Adrenal gland (tissue), 19 donors: ENCODE measurements at places on chromosomes 1 and 21.

DNA sequence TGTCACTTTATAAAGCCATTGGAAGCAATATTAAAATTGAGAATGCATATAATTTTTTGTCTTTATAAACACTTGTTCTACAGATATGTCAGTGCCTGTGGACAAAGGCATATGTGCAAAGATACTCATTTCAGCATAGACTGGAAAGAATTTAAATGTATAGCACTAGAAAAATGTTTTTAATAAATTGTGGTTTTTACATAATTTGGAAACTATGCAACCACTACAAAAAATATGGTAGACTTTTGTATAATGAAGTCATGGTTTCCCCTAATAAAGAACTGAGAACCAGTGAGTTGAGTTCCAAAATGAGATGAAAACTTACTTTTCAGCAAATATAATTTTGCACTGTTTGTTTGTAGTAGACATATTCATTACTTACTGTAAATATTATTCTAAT is 48.5 kb downstream of the BRINP3 start:
- DNase-seq = no peak

GRCh38 chr1:49526672-49527071 is 497.1 kb downstream of the AGBL4 start:
- DNase-seq = no peak

DNA sequence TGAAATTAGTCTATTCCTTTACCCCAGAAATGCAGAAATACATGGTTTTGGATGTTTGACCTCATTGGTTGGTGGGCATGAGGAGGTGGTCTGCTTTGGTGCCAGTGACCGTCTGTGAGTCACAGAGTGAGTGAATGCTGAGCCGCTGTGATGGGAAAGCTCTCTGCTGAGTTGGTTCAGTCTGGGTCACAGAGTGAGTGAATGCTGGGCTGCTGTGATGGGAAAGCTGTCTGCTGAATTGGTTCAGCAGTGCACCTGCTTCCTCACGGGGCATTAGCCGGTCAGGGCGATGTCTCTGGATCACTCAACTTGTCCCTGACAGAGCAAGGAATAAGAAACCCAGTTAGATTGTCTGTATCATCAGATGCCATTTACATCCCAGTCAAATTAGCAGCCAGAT is 40.8 kb downstream of the ADARB1 start:
- no peak for DNase-seq

DNA sequence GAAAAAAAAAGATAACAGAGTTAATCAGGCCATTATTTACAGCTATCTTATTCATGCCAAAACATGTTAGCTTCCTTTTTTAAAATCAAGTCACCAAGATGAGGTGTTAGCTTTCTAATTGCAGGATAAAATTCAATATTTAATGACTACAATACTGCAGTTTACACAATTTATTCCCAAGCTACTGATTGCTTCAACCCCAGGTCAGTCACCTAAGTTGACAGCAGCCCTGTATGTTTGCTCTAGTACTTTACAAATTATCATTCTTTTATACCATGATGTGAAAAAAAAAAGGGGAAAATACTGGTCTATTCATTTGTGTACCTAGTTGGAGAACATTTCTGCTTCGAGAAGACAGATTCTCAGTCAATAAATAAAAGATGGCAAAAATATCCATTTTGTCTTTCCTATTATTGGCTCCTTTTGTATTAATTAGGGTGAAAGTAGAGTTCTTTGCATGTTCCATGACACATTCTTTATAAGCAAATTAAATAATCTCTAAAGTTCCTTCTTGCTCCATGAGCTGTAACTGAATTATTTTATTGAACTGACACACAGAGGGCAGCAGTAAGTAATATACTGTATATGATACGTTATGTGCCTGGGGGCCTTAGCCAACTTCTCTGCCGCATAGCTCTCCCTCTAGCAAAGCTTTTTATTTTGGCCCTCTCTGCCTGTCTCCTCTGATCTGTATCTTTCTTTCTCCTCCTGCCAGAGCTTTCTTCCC is 48.0 kb downstream of the DIPK1A start:
- DNase-seq = no peak

DNA sequence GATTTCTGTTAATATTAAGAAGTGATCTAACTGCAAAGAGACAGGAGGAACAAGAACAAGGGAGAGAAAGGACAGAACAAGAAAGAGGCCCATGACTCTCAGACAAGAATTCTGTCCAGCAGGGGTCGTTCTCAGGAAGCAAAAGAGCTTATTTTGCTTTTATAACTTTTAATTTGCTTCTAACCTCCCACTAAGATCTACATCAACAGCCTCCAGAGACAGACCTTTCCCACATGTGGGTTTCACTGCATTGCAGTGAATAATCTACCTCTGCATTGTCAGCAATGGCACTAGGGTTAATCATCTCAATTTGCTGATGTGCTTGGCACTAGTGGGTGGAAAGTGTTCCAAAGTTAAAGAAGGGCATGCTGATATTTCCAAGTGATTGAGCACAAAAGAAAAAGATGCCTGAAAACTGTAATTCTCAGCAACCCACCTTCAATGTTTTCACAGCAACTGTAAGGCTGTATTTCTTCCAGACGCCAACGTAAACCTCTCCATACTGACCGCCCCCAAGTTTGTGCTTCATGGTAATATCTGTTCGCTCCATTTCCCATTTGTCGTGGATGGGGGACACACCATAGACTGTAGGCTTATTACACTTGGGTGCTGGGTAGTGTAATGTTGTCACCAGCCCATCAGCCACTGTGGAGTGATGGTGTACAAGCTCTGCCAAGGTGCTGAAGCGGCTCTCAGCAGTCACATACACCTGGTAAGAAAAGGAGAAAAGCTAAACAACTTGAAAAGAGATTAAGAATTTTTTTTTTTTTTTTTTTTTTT is 39.5 kb downstream of the TOR3A start:
- DNase-seq = peak; percentile 26

DNA sequence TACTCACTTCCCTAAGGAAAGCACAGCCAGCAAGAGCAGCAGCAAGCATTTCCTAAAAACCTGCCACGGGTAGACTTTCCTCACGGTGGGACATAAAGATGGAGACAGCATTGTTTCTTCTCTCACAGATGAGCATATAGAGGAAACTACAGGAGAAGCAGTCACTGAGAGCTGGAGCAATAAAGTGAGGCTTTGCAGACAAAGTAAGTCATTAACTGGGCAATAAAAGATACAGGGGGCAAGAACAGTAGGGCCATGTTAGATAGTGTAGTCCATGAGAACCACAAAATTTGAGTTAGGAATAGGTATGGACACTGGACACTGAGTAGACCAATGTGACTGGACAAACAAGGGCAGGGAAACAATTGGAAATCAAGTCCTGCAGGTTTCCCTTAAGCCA is 240.1 kb upstream of the NFIA start:
- no peak for DNase-seq

DNA sequence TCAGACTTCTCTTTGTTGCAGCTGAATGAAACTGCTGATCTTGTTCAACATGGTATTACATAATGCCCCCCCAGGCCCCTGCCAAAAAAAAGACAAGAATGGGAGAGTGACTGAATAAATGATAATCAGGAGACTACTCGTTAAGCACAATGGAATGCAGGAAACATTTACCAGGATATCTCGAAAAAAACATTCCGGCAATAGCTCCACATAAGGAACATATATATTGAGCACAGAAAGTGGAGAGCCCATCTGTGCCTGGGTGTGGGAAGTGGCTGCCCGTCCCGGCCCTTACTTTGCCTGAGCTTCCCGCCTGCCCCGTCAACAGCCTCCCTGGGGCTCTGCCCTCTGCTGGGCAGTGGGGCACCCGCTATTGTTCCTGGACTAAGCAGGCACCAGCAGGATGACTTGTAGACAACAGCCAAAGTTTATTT is 13.3 kb downstream of the TRIM11 start:
- DNase-seq = peak; percentile 79

- no peak for DNase-seq
These were observed 236.2 kb upstream of the NRIP1 start for GRCh38 chr21:15301014-15301413.

DNA sequence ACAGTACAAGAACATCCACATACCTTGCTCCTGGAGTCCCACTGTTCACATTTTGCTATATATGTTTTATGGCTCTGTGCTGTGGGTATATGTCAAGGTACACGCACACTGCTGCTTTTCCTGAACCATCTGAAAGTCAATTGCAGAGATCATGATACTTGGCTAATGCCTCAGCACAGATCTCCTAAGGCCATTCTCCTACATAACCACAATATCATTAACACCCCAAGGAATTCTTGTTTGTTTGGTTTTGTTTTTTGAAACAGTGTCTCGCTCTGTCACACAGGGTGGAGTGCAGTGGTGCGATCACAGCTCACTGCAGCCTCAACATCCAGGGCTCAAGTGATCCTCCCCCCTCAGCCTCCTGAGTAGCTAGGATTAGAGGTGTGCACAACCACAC is 16.0 kb downstream of the CTNNBIP1 start:
- no peak for DNase-seq

DNA sequence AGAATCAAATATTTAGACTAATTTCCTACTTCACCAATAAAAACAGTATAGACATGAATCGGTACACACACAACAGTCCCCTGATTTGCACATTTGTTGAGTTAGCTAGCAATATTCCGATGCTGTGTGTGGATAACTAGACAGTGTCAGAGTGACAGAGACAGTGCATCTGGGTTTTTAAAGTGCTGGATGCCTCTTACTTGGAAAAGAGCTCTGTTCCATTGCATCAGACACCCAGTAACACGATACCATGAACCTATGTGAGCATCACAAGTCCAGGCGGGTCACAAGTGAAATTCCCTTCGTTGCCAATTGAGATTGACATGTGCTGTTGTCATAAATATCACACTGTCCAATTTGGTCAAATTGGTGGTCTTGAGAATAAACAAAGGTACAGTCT is 82.0 kb upstream of the ESRRG start:
- no peak for DNase-seq

DNA sequence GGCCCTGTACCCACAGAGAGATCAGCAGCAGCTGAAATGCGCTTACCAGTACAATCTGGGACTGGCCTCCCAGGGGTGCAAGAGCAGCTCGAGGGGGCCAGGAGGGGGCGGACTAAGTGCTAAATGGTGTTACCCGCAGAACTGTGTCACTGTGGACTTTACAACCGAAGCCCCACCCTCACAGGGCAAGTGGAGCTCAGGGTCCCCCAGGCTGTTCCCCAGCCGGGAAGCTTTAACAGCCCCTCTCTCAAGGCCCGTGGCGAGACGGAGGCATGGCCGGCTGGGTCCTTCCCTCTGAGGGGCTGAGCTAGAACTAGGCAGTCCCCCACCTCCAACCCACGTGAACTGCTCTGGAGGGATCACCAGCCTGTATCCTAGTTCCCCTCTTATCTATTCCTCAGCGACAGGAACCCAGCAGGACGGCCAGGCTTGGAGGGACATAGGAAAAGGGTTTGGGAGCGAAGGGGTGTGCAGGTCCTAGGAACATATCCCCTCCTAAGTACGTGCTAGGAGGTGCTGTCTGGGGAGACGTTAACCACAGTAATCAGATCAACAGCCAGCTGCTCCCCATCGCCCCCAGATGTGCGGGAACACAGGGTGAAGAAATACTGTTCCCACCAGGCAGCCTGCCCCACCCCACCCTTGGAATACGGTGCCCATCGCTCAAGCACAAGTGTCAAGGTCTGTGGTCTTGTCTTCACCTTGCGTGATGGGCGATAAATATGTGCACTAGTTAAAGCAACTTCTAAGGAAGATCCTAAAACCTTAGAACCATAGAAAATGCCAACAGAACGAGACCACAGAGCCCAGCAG is 24.4 kb downstream of the ZBTB17 start:
- no peak for DNase-seq

DNA sequence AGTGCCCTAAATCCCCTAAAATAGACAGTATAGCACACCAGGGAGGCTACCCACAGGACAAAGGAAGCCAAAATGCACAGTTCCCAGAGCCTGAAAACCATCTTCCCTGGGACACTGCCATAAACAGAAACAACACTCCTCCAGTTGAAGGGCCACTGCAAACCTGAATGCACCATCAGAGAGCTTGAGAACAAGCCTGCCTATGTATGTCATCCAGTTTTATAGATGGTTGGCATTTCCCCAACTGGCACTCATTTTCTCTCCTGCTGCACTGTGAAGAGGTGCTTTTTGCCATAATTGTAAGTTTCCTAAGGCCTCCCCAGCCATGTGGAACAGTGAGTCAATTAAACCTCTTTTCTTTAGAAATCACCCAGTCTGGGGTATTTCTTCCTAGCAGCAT is 169.0 kb downstream of the AGBL4 start:
- DNase-seq = no peak

- no peak for DNase-seq
These were observed 10.8 kb downstream of the FRRS1 start for GRCh38 chr1:99755664-99756063.
